AG04450 (cell line): ENCODE measurements at places on chromosomes 5 and 9. TPM values are rescaled to one million over a fixed set of nuclear protein-coding genes. Genes with fewer than 3 reads are reported as not detected.

- no peak for DNase-seq
These were observed 34.3 kb downstream of the MED10 start for GRCh38 chr5:6343951-6344592.

DMRT2 gene
- not detected in 2 replicates for polyA plus RNA-seq

DNA sequence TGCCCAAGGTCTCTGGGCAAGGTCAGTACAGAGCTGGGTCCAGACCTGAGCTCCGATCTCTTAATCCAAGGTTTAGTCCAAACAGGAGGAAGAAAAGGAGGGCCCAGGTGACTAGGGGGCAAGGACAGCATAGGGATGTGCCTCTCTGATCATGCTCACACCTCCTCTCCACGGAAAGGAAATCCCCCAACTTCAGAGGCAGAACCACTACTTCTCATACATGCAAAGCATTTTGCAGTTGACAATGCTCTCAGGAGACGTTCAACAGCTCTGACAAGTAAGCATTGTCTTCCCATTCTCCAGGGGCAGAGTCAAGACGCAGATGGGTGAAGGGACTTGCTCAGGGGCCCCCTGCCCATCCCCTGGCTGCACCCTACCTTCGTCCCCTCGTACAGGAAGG lies 8.7 kb upstream of the CORO2A start:
- DNase-seq, result no peak

NRG2 gene
- 0.02 and 0.12 TPM in 2 replicates for polyA plus RNA-seq

FYB1 gene
- 0.01 TPM in 1 of 2 replicates, not detected in the other for polyA plus RNA-seq
